ENCODE measurements at places on chromosomes 1 and 21. TPM values are rescaled to one million over a fixed set of nuclear protein-coding genes. Genes with fewer than 3 reads are reported as not detected.

Gene TRIM46
- total RNA-seq: 3.8 TPM

Gene ARID4B
- 37.5 TPM for total RNA-seq

Gene NTNG1
- 0.13 TPM for total RNA-seq

Gene TMPRSS2
- total RNA-seq: 111 TPM

Gene KRTAP13-2
- total RNA-seq: not detected

Gene CA6
- total RNA-seq: not detected

Gene FMO5
- total RNA-seq: 0.57 TPM

Gene OR2L5
- total RNA-seq: not detected

Gene NPHS2
- not detected for total RNA-seq

Gene CHI3L1
- total RNA-seq: 0.10 TPM

Gene CYYR1
- not detected for total RNA-seq

Gene RAB42
- 4.2 TPM for total RNA-seq

Gene CRB1
- not detected for total RNA-seq

Gene SDC3
- 36.1 TPM for total RNA-seq

Gene PEX14
- 36.0 TPM for total RNA-seq

Gene CDC42
- 240 TPM for total RNA-seq

Gene NBPF4
- total RNA-seq: not detected

Gene SLC35A3
- total RNA-seq: 15.9 TPM

Gene OVAAL
- not detected for total RNA-seq

Gene MNDA
- total RNA-seq: not detected

Gene NUP210L
- 0.05 TPM for total RNA-seq

Gene CSRP1
- 94.4 TPM for total RNA-seq

Gene HES5
- not detected for total RNA-seq

Gene TOR1AIP2
- total RNA-seq: 94.9 TPM

Gene LPAR3
- 6.3 TPM for total RNA-seq

Gene SERPINC1
- total RNA-seq: 0.64 TPM

Gene NPPB
- total RNA-seq: not detected

Gene URB1
- total RNA-seq: 18.1 TPM

Gene SEC22B
- total RNA-seq: 23.7 TPM

Gene KLHDC9
- 7.6 TPM for total RNA-seq

Gene BEND5
- not detected for total RNA-seq

Gene PALMD
- 0.05 TPM for total RNA-seq

Gene KDF1
- 3.2 TPM for total RNA-seq

Gene TDRD5
- total RNA-seq: 2.4 TPM

Gene ADAMTS4
- total RNA-seq: 0.26 TPM

Gene CELF3
- total RNA-seq: not detected

Gene CRYBG2
- total RNA-seq: 0.64 TPM

Gene NGF
- not detected for total RNA-seq

Gene GGPS1
- total RNA-seq: 60.6 TPM

Gene IL24
- not detected for total RNA-seq
